ENCODE measurements at places on chromosomes 2 and 18. TPM values are rescaled to one million over a fixed set of nuclear protein-coding genes. Genes with fewer than 3 reads are reported as not detected.

The NT5C1B gene
- total RNA-seq: not detected

The KLHL14 gene
- total RNA-seq: 7.8 TPM

GRCh38 chr18:67705748-67706147 is 189.2 kb upstream of the DSEL start:
- no peak for DNase-seq

The XIRP2 gene
- 0.12 TPM for total RNA-seq

GRCh38 chr18:22883179-22883578 is 49.9 kb upstream of the RBBP8 start:
- no peak for DNase-seq

GRCh38 chr2:10385933-10386773 is 62.0 kb downstream of the ODC1 start:
- DNase-seq: no peak

The C1GALT1C1L gene
- not detected for total RNA-seq

DNA sequence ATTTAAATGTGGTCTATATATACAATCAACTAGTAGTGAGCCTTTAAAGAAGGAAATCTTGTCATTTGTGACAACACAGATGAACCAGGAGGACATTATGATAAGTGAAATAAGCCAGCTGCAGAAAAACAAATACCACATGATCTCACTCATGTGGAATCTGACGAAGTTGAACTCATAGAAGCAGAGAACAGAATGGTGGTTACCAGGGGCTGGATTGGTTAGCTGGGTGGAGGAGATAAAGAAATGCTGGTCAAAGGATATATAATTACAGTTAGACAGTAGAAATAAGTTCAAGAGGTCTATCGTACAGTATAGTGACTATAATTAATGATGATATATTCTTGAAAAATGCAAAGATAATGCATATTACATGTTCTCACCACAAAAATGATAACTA is 267.9 kb downstream of the FBXO15 start:
- no peak for DNase-seq

- DNase-seq: no peak
Measured at GRCh38 chr2:113734185-113734584, 22.3 kb downstream of the SLC35F5 start.

The RAMP1 gene
- 105 TPM for total RNA-seq
